ENCODE measurements at places on chromosomes 13 and 19.
A peak's percentile ranks its signal among the peaks of the same experiment; 100 is the strongest.

GRCh38 chr19:3557461-3558248, at the start of gene MFSD12:
Gene MFSD12 (minus strand): TSS chr19:3557586. CDS start chr19:3557403, 183 bp downstream.
- H3K36me3 ChIP-seq, result no peaks in the 10 kb centered on the region
- H3K4me3 ChIP-seq, result peak within 1 kb of the TSS; percentile 95
- H3K4me1 ChIP-seq, result peaks cover 22% of the 10 kb centered on the region
- peak within 1 kb of the TSS; percentile 91 for H3K27ac ChIP-seq
- no peaks in the 10 kb centered on the region for H3K27me3 ChIP-seq

DNA sequence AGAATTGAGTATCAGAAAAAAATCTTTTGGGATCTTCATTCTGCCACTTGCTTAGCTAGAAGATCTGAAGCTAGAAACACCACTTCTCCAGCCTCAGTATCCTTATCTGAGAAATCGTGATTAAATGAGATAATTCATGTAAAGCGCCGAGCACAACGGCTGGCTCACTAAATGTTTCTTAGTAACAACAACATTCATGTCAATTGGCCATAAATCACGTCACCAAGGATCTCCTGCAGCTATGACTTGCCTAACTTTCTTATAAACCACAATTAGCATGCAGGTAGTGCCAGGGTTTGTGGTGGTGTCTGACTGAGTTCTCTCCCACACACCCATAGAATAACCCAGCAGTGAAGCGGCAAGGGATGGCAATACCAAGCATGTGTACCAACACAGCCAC, 501.3 kb downstream of the EFNB2 start:
- no peaks in the 10 kb centered on the region for H3K27me3 ChIP-seq
- H3K4me1 ChIP-seq, result no peaks in the 10 kb centered on the region
- DNase-seq, result no peak
- H3K27ac ChIP-seq, result no peak overlapping the region

DNA sequence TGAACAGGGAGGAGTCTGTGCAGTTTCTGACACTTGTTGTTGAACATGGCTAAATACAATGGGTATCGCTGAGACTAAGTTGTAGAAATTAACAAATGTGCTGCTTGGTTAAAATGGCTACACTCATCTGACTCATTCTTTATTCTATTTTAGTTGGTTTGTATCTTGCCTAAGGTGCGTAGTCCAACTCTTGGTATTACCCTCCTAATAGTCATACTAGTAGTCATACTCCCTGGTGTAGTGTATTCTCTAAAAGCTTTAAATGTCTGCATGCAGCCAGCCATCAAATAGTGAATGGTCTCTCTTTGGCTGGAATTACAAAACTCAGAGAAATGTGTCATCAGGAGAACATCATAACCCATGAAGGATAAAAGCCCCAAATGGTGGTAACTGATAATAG, 16.1 kb downstream of the CEACAM6 start:
- peaks cover 58% of the 10 kb centered on the region for H3K4me1 ChIP-seq
- DNase-seq, result no peak
- H3K27me3 ChIP-seq, result no peaks in the 10 kb centered on the region
- H3K36me3 ChIP-seq, result no peaks in the 10 kb centered on the region
- H3K27ac ChIP-seq, result peak overlapping the region; percentile 90

- no peaks in the 10 kb centered on the region for H3K27me3 ChIP-seq
- H3K36me3 ChIP-seq, result no peaks in the 10 kb centered on the region
- no peak for DNase-seq
- no peak overlapping the region for H3K27ac ChIP-seq
These were observed 18.4 kb downstream of the GRTP1 start for GRCh38 chr13:113345486-113345885.

DNA sequence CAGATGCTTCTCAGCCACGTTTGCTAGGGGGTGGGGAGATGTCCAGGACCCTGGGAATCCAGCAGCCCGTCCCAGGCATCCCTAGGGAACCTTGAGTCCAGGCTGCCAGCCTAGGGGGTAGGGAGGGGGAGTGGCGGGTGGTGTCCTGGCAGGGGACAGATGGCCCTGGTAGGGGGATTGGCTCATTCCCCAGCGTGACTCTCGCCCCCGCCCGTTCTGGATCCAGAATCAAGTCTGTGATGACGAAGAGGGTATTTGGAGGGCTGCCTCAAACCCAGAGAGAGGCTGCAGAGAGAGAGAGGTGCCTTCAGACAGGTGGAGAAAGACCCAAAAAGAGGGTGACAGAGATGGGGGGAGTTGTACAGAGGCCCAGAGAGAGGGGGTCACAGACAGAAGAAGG, 4.1 kb downstream of the SLC17A7 start:
- peaks cover 13% of the 10 kb centered on the region for H3K4me1 ChIP-seq
- no peak overlapping the region for H3K4me3 ChIP-seq
- peaks cover 21% of the 10 kb centered on the region for H3K27me3 ChIP-seq
- no peak for DNase-seq
- no peak overlapping the region for H3K27ac ChIP-seq

- no peaks in the 10 kb centered on the region for H3K27me3 ChIP-seq
- DNase-seq, result no peak
- H3K27ac ChIP-seq, result no peak overlapping the region
These were observed 3.2 kb upstream of the PMIS2 start for GRCh38 chr19:35582760-35583159.

- peaks cover 14% of the 10 kb centered on the region for H3K4me1 ChIP-seq
- H3K36me3 ChIP-seq, result peaks cover 21% of the 10 kb centered on the region
- no peak for DNase-seq
- H3K27me3 ChIP-seq, result no peaks in the 10 kb centered on the region
- H3K27ac ChIP-seq, result peak overlapping the region; percentile 85
These were observed 25.6 kb downstream of the NOSIP start for GRCh38 chr19:49554701-49555181.

GRCh38 chr13:84659359-84659661, 777.0 kb upstream of the SLITRK1 start:
- H3K27ac ChIP-seq, result no peak overlapping the region
- no peaks in the 10 kb centered on the region for H3K4me1 ChIP-seq
- H3K4me3 ChIP-seq, result no peak overlapping the region
- DNase-seq, result no peak
- H3K27me3 ChIP-seq, result no peaks in the 10 kb centered on the region

DNA sequence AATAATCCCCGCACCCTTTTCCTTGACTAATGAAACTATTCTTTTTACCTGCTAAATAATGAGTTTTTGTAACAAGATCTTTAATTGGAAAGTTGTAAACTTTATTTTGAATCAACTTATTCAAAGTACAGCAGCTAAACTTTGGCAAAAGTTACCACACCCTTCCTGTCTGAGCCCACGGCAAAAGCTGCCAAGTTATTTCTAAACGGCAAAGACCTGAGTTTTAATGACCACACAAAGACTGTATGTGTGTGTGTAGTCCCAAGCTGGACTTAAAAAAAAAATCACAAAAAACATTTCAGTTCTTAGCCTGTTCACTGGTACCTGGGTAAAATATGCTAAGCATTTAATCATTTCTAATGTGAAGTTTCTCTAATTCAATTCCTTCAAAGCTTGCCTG, 60.7 kb downstream of the ZAR1L start:
- peak overlapping the region; percentile 30 for H3K4me3 ChIP-seq
- no peak for DNase-seq
- H3K27ac ChIP-seq, result peak overlapping the region; percentile 75
- peaks cover 19% of the 10 kb centered on the region for H3K4me1 ChIP-seq
- no peaks in the 10 kb centered on the region for H3K27me3 ChIP-seq

DNA sequence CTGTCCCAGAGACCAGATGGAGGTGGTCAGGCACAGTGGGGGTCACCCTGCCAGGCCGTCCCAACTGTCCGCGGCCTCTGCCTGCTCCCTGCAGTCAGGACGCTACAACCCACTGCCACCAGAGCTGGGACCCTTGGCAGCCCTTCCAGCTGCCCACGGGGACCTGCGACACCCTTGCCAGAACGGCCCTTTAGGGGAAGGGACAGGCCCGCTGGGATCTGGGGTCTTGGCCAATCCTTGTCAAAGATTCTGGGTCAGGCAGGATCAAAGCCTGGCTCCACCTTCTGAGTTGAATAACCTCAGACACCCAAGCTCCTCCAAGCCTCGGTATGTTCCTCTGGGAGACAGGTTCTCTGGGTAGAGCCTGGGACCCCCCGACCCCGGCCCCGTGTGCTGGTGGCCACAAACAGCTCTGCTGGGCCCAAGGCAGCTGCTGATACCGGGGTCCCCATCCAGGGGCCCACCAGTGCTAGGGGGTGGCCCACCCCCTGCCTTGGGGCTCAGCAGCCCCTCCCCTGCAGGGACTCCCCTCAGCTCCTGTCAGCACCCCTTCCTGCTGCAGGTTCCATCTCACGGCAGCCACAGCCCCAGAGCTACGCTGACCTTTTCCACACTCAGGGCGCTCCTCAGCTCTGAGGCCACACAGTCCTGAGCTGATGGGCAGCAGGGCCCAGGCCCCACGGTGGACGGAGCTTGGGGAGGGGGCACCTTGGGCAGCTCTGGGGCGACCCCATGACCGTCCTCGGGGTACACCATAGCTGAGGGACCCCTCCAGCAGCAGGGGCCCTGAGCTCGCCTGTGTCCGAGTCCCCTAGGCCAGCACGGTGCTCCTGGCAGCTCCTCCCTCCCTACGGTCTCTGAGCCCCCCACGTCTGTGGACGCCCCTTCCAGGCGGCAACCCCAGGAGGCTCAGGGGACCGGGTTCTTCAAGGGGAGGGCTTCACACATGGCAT, 18.4 kb downstream of the SBNO2 start:
- DNase-seq, result no peak
- H3K4me3 ChIP-seq, result peak overlapping the region; percentile 63
- H3K4me1 ChIP-seq, result peaks cover 58% of the 10 kb centered on the region
- H3K27me3 ChIP-seq, result no peaks in the 10 kb centered on the region

DNA sequence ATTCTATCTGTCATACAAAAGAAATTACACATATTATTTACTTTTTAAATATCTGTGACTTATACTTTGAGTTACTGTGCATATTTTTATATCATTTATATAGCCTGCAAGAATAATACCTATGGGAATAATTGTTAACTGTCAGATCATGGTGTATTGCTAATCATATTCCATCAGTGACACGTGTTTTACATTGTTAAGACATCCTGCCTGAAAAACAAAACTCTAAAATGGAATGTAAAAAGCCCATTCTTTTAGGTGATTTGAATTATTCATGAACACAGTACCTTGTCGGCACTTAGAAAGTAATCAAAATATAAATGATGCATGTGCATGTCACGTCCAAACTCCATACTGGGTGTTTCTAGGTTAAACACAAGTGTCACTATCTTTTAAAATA, 533.8 kb upstream of the PCDH9 start:
- no peak overlapping the region for H3K27ac ChIP-seq
- DNase-seq, result no peak
- H3K4me3 ChIP-seq, result no peak overlapping the region
- H3K36me3 ChIP-seq, result no peaks in the 10 kb centered on the region
- H3K4me1 ChIP-seq, result no peaks in the 10 kb centered on the region

DNA sequence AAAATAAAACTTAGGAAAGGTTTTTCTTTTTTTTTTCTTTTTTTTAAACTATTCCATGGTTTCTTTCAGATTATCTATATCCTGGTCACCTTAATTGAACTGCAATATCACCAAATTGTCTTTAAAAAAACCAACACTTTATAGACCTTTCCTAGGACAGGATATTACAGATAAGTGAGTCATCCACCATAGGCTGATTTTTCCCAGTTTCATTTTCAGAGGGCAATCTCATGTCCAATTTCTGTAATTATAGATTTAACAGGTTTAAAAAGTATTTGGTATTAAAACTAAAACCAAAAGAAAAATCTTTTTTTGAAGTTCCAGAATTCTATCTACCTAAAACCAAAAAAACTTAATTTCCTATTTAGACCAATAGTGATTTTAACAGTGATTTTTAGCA, 13.2 kb downstream of the SPART start:
- DNase-seq, result no peak
- H3K4me1 ChIP-seq, result peaks cover 10% of the 10 kb centered on the region
- no peak overlapping the region for H3K4me3 ChIP-seq
- H3K27me3 ChIP-seq, result no peaks in the 10 kb centered on the region
- peaks cover 53% of the 10 kb centered on the region for H3K36me3 ChIP-seq

GRCh38 chr13:24287748-24288287, 21.6 kb upstream of the C1QTNF9 start:
- H3K27ac ChIP-seq, result no peak overlapping the region
- no peak for DNase-seq
- no peak overlapping the region for H3K4me3 ChIP-seq
- no peaks in the 10 kb centered on the region for H3K4me1 ChIP-seq

GRCh38 chr13:93218583-93218982, 8.0 kb upstream of the GPC6 start:
- H3K36me3 ChIP-seq, result no peaks in the 10 kb centered on the region
- H3K27me3 ChIP-seq, result no peaks in the 10 kb centered on the region
- no peaks in the 10 kb centered on the region for H3K4me1 ChIP-seq
- no peak overlapping the region for H3K4me3 ChIP-seq
- no peak for DNase-seq

- H3K36me3 ChIP-seq, result no peaks in the 10 kb centered on the region
- H3K27ac ChIP-seq, result peak overlapping the region; percentile 88
- H3K4me3 ChIP-seq, result peak overlapping the region; percentile 35
- H3K27me3 ChIP-seq, result no peaks in the 10 kb centered on the region
- peaks cover 21% of the 10 kb centered on the region for H3K4me1 ChIP-seq
These were observed 6.5 kb downstream of the SYCE2 start for GRCh38 chr19:12912571-12912970.

- H3K36me3 ChIP-seq, result no peaks in the 10 kb centered on the region
- H3K27ac ChIP-seq, result no peak overlapping the region
- no peak overlapping the region for H3K4me3 ChIP-seq
- no peaks in the 10 kb centered on the region for H3K27me3 ChIP-seq
These were observed 352.0 kb downstream of the FGF14 start for GRCh38 chr13:102049853-102050252.

GRCh38 chr13:107421951-107422350, 793.4 kb downstream of the LIG4 start:
- no peak overlapping the region for H3K4me3 ChIP-seq
- no peaks in the 10 kb centered on the region for H3K36me3 ChIP-seq
- DNase-seq, result no peak
- no peak overlapping the region for H3K27ac ChIP-seq
- no peaks in the 10 kb centered on the region for H3K27me3 ChIP-seq

DNA sequence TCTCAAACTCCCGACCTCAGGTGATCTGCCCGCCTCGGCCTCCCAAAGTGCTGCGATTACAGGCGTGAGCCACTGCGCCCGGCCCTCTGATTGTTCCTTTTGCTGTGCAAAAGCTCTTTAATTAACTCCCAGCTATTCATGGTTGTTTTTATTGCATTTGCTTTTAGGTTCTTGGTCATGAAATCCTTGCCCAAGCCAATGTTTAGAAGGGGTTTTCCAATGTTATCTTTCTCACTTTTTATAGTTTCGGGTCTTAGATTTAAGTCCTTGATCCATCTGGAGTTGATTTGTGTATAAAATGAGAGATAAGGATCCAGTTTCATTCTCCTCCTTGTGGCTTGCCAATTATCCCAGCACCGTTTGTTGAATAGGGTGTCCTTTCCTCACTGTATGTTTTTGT, 19.2 kb upstream of the GRTP1 start:
- DNase-seq, result no peak
- H3K4me3 ChIP-seq, result no peak overlapping the region
- H3K27me3 ChIP-seq, result peaks cover 18% of the 10 kb centered on the region
- no peaks in the 10 kb centered on the region for H3K36me3 ChIP-seq
- no peaks in the 10 kb centered on the region for H3K4me1 ChIP-seq

GRCh38 chr19:51359294-51359693, 6.9 kb downstream of the ETFB start:
- no peak overlapping the region for H3K4me3 ChIP-seq
- H3K36me3 ChIP-seq, result no peaks in the 10 kb centered on the region
- peaks cover 50% of the 10 kb centered on the region for H3K4me1 ChIP-seq
- no peaks in the 10 kb centered on the region for H3K27me3 ChIP-seq
- no peak overlapping the region for H3K27ac ChIP-seq
- no peak for DNase-seq

Measured in esophagus squamous epithelium (tissue), 5 donors.